ENCODE measurements at places on chromosomes 5 and 9.

DNA sequence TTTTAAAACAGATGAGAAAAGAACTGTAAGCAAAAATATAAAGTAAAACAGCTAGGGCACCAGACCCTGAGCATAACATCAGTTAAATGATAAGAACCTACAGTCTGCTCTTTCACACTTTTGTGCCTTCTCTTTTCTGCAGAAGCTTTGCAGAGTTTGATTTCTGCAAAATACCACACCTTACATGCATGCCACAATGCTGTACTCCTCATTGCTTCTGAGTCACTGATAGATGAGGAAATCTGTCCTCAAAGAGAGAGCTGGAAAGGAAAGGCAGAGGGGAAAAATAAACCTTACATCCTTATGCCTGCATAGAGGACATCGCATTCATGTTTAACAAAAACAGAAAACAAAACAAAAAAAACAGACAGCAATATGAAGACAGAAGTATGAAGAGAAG, 142.9 kb downstream of the ATPSCKMT start:
- DNase-seq = no peak

DNA sequence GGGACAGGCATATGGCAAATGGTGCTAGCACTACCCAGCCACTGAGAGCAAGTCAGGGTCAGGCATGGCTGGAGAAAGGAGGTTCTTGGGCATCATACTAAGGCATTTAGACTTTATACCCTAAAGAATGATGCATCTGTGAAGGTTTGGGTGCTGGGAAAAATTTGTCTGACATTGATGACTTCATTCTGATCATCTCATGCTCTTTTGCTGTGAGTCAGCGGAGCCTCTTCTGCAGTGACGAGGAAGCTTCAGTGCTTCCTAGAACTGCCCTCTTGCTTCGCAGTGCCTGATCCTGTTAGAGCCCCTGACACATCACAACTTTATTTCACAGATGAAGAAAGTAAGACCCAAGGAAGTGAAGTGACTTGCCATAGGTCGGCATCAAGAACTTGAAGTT, 266.6 kb upstream of the GAS1 start:
- no peak for DNase-seq

DNA sequence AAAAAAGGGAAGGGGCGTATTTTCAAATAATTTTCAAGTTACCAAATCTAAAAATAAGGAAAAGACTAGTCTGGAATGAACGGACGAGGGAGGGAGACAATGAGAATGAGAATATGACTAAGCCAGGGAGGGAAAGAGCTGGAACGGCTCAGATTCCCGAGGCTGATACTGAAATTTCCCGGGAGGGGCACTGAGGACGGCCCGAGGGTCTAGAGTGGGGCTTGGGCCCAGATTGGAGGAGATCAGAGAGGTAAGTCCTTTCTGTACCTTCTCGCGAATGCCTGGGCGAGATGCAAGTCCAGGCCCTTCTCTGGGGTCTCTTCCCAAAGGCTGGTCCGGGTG, 3.4 kb upstream of the CCIN start:
- no peak for DNase-seq

DNA sequence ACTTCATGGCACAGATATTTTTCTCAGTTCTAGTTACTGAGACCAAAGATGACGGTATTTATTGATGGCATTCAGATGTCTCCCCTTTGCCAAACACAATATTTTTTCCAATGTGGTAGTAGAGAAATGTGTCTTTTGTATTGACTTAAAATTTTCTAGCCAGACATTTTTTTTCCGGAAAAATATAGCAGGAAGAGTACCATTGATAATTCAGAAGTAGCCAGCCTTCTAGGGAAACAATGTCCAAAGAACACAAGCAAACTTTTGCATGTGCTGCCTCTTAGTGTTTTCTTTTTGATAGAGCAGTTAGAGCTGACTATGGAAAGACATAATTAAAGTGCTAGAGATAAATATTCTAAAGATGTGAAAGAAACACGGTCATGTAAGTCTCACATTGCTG, 231.4 kb downstream of the MARCHF11 start:
- DNase-seq = no peak

DNA sequence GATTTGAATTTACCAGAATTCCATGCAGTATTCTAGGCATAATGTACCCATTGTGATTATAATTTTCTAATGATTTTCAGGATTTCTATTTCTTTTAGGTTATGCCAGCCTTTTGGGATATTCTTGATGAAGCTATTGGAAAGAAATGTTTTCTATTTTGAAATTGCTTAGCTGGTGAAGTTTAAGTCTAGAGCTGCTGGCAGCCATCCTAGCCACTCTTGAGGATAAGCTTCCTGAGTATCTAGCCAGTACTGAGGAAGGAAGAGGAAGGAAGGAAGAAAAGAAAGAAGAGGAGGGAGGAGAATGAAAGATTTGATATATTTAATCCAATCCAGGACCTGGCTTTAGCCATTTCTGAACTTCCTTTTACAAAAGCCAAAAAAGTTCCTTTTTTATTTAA, 142.1 kb upstream of the DAB2 start:
- DNase-seq = no peak

- no peak for DNase-seq
Measured at GRCh38 chr5:148909040-148909439, 82.6 kb downstream of the ADRB2 start.

DNA sequence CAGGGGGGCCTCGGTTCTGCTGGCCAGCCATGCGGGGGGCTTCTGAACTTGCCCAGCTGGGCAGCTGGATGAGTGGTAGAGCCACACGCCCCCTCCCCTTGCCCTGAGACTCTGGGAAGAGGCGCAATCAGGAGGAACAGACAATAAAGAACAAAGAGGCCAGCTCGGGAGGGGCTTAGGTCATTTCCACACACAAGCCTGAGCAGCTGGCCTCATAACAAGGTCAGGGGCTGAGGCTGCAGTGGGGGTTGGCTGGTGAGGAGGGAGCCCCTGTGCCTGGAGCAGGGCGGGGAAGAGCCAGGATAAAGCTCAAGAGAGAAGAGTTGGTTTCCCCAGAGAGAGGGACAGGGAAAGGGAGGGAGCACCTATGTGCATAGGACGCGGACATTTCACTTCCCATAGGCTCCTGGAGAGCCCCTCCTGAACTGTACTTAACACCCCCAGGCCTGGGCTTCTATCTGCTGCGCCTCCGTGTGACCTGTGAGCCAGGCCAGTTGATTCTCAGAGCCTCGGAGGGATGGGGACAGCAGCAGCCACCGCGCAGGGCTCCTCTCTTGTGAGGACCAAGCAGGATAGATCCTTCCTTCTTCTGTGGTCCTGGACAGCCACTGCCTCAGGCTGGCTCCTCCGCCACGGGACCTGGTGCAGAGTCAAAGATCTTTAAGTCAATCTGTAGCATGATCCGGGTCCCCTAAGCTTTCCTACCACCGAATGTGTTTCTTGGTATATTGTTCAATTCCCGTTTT, 75.3 kb upstream of the GGTA1 start:
- DNase-seq = no peak

DNA sequence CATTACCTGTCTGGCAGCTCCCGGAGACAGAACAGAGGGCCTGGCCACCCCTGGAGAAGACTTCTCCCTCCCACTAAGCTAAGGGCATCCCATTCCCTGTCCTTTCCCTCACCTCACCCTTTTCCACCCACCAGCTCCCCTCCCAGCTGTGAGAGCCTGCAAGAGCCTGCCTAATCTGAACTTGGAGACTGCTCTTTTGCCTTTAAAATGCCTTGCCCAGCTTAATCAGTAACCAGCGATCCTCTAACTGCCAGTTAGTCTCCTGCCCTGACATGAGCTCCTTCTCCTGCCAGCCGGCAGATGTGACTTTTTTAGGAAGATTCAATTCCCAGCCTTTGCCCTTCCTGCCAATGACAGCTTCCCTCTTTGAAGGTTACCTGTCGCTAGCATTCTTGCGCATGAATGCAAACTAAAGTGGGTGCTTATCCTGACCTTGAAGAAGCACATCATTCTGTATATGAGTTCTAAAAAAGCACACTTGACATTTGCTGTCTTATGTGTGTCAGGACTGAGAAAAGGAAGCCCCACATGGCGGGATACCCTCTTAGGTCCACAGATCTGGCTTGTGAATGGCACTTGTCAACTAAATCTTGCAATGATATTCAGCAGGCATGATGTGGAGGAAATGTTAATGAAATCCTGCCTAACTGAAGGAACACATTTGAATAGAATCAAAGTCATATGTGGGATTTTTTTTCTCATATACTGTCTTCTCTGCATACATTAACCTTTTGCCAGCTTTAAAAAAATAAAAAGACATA, 411.2 kb upstream of the SLC30A5 start:
- no peak for DNase-seq

DNA sequence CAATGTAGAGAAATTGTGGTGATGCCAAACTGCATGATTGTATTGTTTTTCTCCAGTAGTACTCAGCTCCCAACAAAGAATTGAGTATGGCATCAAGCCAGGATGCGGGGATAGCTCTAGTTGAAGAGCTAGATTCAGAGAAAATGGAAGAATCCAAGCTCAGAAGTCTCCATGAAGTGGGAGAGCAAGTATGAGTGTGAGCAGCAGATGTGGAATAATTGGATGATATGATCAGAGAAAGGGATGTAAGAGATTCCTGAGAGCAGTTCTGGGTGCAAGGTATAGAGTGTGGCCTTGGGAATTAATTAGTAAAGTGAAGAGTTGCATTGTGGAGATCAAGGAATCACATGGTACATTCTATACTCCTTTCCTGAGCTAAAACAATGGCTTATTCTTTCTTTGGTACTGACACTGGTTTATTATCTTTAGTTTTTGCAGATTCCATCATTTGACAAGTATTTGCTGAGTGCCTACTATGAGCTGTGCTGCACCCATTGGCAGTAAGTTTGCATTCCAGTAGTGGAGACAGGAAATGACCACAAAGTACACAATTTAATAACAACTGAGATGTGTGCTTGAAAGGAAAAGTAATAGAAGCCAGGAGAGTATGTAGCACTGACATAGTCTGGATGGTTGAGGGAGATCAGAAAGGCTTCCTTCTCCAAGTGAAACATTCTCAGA, 177.1 kb downstream of the CPLANE1 start:
- DNase-seq = no peak

- DNase-seq = peak; percentile 12
Measured at GRCh38 chr5:146447734-146448380, 724 bp downstream of the TCERG1 start.

GRCh38 chr5:96344678-96345577, 88.1 kb downstream of the PCSK1 start:
- no peak for DNase-seq

GRCh38 chr5:77797136-77797535, 21.0 kb upstream of the TBCA start:
- DNase-seq = no peak

- no peak for DNase-seq
Measured at GRCh38 chr9:120366644-120367019, 213.3 kb downstream of the CDK5RAP2 start.

DNA sequence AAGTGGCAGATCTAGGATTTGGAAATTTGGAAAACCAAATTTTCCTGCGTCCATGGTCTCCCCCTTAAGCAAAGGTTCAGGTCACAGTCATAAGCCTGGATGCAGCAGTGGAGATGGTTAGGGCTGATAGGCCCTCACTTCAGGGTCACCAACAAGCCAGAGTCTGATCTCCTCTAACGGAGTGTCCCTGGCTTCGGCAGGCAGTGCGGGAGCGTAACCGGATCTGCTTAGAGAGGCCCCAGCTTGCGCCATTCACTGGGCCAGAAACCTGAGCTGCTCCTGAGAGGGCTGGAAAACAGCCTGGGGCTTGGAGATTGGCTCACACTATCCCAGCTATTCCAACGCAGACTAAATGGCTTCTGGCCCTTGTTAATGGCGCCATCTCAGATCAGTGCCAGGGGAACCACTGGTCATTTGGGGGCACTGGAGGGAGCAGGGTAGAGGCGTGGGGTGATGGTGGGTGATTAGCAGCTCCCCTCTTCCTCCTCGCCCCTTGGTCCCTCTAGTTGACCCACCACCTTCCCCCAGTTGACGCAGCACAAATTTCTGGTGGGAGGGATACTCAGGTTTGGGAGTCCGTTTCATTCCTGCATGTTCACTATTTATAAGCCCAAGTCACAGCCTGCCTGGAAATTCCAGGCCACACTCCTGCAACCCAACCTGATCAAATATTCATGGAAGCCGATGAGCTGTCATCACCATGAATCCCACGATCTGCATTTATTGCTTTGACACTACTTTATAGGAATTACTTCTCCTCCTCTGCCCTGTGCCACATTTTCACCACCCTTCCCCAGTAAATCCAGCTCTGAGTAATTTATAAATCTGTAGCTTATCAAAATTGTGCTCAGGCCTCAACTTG, 134.6 kb upstream of the CPEB4 start:
- no peak for DNase-seq

DNA sequence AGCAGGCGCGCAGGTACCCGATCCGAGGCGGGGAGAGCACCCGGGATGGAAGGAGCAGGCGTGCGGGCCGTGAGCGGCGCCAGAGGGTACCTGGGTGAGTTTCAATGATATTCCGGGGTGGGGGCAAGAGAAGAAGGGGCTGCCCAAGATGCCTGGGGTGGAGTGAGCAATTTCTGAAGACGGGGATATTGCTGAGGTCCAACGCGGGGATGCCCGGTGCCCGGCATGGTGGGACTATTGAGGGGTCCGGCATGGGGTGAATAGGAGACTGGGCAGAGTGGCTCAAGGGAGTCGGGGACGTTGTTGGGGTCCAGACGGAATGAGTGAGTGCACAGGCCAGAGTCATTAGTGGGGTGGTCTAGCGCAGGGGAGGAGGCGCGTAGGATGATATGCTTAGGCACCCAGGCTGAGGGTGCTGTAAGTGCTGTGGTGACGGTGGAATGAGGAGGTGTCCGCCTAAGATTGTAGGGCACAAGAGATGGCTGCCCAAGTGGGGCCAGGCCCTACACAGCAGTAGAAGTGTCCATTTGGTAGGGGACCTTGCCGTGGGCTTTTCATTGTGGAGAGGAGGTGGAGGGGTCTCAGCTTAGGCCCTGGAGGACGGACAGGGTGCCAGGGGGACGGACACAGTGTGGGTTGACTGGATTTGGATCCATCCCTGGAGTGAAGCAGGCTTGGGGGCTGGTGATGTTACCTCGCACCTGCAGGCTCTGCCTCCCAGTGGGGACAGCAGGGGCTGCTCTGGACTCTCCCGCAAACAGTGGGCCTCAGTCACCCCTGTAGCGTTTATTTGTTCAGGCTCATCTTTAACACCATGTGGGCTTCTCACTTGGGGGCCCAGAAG, 719 bp downstream of the MIGA2 start:
- no peak for DNase-seq

DNA sequence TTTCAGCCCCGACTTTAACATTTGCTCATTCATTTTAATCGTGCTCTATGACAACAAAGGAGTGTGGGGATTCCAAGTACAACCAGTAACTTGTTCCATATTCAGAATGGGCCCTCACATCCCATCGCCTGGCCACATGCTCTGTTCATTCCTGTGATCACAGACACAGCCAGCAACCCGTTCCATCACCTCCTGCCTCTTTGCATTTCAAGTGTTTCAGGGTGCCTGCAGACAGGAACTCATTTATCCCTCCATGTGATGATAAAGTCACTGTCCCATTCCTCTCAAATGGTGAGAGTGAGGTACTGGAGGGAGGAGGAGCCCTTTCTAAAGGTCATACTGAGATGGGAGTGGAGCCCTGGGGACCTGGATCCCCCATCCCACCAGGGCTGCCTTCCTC, 571.1 kb downstream of the MAT2B start:
- DNase-seq = no peak
